ENCODE measurements at places on chromosomes 7 and 10. TPM values are rescaled to one million over a fixed set of nuclear protein-coding genes. Genes with fewer than 3 reads are reported as not detected.

RBP3 gene
- total RNA-seq: not detected

RNF32 gene
- total RNA-seq: 0.19 TPM

C10orf53 gene
- total RNA-seq: not detected

BAIAP2L1 gene
- total RNA-seq: 0.47 TPM

CPSF4 gene
- 26.0 TPM for total RNA-seq

GPR158 gene
- total RNA-seq: under 0.01 TPM

CCDC146 gene
- 1.4 TPM for total RNA-seq

SLC16A12 gene
- 3.2 TPM for total RNA-seq

TAF6 gene
- 22.1 TPM for total RNA-seq

CTAGE4 gene
- 0.18 TPM for total RNA-seq

HOXA6 gene
- total RNA-seq: 0.36 TPM

CCDC172 gene
- not detected for total RNA-seq

MACROH2A2 gene
- total RNA-seq: 0.36 TPM

OR2A42 gene
- total RNA-seq: 0.09 TPM

ABCB4 gene
- under 0.01 TPM for total RNA-seq

MEOX2 gene
- under 0.01 TPM for total RNA-seq

GTF2IRD1 gene
- 5.6 TPM for total RNA-seq

TMEM225B gene
- total RNA-seq: 0.19 TPM

ADRA2A gene
- 0.18 TPM for total RNA-seq

PRXL2A gene
- 78.3 TPM for total RNA-seq

SRRM3 gene
- 0.45 TPM for total RNA-seq

TMEM26 gene
- 0.09 TPM for total RNA-seq

GPR15LG gene
- not detected for total RNA-seq

BBIP1 gene
- total RNA-seq: 25.8 TPM

NEUROG3 gene
- not detected for total RNA-seq

MLXIPL gene
- total RNA-seq: not detected

CUZD1 gene
- 0.54 TPM for total RNA-seq

HOXA3 gene
- total RNA-seq: 0.75 TPM

HK1 gene
- total RNA-seq: 205 TPM

ANKRD61 gene
- total RNA-seq: 0.09 TPM

SEC61A2 gene
- 4.7 TPM for total RNA-seq

UBE2D1 gene
- 7.4 TPM for total RNA-seq

SNX10 gene
- total RNA-seq: 0.19 TPM

DPYSL4 gene
- 14.7 TPM for total RNA-seq

Data from endothelial cell of coronary artery (primary cell).